ENCODE measurements at places on chromosomes 5 and 9.

DNA sequence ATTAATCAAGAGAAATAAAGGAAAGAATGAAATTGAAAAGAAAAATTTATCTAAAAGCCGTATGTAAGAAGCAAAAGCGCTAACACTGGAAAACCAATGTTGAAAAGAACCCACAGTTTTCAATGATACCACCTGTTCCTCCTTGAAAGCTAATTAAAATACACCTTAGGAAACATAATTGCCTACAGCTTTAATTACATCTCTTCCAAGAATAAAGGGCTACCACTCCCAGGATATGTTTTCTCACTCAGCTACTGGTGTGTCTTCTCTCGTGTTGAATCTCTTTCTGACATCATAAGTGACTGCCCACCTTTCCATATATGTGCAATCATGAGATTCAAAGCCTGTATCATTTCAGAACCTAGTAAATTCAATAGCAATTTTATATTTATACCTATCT is 880.6 kb upstream of the DMAC1 start:
- DNase-seq: no peak

DNA sequence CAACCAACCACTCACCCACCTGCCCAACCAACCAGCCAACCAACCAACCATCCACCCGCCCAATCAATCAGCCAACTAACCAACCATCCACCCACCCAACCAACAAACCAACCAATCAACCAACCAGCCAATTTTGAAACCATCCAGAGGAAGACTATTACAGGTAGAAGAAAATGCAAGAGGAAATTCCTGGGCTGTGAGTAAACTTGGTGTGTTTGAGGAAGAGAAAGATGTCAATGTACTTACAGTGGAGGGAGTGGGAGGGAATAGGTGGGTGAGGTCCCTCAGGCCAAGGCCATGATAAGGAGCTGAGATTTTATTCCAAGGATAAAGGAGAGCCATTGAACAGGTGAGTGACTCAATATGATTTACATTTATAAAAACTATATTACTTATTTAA is 30.4 kb downstream of the C9orf57 start:
- DNase-seq: no peak

GRCh38 chr5:149827546-149827945 is 97.4 kb downstream of the PPARGC1B start:
- DNase-seq: peak; percentile 30

DNA sequence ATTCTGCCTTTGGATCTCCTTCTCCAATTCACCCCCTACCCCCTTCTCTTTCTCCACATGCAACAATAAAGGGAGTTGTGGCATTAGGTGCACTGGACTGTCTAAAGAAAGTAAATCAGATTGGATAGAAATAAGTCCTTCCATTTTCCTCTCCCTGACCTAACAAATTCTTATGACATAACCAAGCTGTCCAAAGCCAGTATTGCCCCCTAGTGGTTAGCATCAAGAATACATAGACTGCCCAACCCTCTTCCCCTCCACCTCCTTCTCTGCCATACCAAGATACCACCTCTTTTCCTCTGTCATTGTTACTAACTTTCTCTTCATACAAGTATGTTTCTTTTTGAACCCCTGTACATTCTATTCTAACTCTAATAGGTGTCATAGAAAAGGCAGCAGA is 45.7 kb downstream of the PPARGC1B start:
- DNase-seq: no peak

- DNase-seq: no peak
These were observed 1392.3 kb upstream of the CDH9 start for GRCh38 chr5:28430565-28431178.

DNA sequence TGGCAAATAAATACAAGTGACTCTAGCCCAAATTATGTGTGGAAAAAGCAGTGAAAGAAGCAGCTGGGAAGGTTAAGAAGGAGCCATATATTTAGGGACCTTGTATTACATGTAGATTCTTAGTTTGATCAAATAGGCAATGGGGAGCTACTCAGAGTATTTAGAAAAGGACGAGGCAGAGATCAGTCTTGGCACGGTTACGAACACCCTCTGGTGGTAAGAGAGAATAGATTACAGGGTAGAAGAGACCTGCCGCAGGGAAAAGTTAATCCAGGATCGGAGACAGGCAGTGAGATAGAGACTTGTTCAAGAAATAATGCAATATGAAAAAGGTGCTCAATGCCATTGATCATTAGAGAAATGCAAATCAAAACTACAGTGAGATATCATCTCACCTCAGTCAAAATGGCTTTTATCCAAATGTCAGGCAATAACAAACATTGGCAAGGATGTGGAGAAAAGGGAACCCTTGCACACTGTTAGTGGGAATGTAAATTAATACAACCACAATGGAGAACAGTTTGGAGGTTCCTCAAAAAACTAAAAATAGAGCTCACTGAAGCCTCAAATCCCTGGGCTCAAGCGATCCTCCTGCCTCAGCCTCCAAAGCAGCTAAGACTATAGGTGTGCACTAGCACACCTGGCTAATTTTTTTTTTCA is 12.0 kb downstream of the INIP start:
- no peak for DNase-seq

- no peak for DNase-seq
These were observed 32.2 kb downstream of the ALDH7A1 start for GRCh38 chr5:126562823-126563222.

- DNase-seq: no peak
These were observed 720.7 kb upstream of the FAM174A start for GRCh38 chr5:99814321-99815063.
